ENCODE measurements at places on chromosomes 13 and 19.

DNA sequence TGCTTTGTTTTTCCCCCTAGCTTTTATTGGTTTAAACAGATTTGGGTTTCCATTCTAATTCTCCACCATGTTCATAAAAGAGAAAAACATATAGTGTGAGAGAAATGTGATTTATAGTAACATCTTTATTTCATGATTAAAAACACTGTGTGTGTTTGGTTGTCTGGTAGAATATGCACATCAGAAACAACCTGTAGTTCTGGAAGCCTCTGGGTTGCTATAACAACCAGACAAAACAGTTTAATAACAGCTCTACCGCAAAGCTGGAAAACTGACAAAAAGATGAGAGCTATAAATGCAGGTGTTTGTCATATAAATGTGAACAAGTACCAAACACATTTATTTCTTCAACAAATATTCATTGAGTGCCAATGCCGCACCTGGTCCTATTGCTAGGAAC lies 9.8 kb downstream of the KBTBD6 start:
- DNase-seq: no peak

DNA sequence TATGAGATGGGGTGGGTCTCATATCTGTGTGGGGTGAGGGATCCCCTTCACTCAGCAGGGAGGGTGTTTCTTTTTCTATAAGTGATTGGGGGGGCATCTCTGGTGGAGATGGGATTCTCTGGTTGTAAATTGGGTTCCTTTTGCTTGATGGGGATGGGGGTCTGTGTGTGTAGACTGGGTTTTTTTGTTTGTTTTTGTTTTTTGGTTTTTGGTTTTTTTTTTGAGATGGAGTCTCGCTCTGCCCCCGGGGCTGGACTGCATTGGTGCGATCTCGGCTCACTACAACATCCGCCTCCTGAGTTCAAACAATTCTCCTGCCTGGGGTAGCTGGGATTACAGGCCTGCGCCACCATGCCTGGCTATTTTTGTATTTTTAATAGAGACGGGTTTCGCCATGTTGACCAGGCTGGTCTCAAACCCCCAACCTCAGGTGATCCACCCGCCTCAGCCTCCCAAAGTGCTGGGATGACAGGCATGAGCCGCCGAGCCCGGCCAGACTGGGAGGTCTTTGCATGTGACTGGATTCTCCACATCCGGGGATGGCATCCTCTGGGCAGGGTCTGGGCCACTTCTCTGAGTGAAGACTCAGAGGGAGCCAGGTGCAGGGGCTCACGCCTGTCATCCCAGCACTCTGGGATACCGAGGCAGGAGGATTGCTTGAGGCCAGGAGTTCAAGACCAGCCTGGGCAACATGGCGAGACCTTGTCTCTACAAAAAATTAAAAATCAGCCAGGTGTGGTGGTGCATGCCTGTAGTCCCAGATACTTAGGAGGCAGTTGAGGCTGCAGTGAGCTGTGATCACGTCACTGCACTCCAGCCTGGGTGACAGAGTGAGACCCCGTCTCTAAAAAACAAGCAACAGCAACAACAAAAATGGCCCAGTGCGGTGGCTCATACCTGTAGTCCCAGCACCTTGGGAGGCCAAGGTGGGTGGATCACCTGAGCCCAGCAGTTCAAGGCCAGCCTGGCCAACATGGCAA lies 799 bp downstream of the MYBPC2 start:
- no peak for DNase-seq

DNA sequence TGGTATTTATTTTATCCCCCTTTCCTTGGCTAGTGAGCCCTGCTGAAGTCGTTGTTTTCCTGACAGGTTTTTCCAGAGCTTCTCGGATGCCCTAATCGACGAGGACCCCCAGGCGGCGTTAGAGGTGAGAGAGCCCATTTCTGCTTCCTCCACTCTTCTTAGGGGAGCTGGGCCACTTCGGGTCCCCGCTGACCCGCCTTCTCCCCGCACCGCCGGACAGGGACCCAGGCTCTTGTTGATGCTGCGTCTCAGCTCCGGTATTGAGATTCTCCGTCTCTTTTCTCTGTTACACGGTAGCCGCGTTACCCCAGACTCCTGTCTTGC lies 306 bp downstream of the SUGT1 start:
- DNase-seq: no peak

GRCh38 chr13:23558675-23559536 lies 11.3 kb upstream of the TNFRSF19 start:
- no peak for DNase-seq

GRCh38 chr19:36026091-36026876 lies 6.4 kb downstream of the CLIP3 start:
- no peak for DNase-seq

GRCh38 chr13:70310396-70311119 lies 202.3 kb upstream of the KLHL1 start:
- DNase-seq: no peak

- DNase-seq: no peak
Observed at GRCh38 chr19:46115396-46116106, 8.9 kb downstream of the IGFL3 start.

DNA sequence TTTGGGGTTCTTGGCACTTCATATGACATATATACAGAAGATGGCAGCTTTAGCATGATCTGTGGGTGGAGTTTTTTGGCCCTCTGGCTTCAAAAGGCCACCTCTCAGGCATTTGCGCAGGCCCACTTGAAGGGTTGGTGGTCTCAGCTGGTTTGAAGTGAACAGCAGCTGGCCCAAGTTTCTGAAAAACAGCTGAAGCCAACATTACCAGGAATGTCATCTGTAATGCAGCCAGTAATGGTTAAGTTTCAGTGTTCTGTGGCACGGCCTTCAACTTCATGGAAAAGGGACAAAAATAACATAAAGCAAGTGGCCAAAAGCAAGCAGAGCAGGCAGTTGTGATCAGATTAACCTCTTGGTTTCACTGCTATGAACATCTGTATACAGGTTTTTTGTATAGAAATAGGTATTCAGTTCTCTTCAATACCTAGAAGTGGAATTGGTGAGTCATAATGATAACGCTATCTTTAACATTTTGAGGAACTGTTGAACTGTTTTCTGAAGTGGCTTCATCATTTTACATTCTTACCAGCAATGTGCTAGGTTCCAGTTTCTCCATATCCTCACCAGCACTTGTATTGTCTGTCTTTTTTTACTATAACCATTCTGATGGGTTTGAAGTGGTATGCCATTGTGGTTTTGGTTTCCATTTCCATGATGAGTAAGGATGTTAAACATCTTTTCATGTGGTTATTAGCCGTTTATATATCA lies 245.4 kb downstream of the SHISA2 start:
- DNase-seq: no peak

GRCh38 chr13:50126263-50126992 lies 111.2 kb downstream of the KCNRG start:
- DNase-seq: no peak

DNA sequence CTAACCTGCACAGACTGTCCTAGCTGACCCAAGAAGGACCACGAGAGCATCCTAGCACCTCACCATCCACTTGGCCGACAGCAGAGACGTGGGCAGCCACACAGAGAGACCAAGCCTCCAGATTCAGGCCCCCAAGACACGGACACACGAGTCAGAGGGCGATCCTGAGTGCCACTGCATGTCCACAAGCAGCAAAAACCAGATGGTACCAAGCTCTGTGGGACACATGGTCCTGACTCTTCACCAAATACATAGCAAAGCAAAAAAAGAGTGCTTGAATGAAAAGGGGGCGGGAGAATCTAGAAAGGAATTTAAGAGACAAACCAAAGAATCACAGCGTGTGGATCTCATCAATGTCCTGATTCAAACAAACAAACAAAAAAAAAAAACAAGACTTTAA lies 45.2 kb downstream of the MLLT1 start:
- no peak for DNase-seq

DNA sequence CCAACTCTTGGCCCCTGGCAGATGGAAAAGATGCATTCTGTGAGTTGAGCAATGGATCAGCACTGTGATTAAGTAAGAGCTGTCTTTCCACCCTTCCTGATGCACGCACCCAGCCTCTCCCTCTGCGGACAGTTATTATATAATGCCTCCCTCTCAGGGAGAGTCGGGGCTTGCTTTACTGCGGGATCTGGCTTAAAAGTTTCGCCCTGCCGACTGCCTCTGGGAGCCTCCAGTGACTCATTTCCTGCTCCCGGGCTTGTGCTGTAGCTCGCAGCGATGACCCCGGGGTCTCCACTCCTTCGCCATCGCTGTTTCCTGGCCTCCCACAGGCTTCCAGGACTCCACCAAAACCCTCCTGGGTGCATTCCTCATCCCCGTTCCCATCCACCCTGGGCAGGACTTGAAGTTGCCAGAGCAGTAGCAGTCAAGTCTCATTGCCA lies 107.4 kb upstream of the SLC7A1 start:
- DNase-seq: no peak

DNA sequence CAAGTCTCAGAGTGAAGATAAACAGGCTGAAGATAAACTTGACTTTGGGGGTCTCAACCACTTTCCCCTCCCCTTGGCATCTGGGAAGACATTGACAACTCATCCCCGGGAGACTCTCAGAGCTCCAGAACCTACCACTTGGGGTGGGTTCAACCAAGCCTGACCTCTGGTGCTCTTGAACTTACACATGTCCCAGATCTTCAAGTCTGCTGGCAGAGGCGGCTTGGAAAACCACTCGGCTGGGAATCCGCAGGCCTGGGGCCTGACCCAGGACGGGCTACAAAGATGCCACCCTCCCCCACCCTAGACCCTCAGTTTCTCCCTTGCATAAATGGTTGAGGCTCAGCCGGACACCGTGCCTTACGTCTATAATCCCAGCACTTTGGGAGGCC lies 512 bp downstream of the LRRC8E start:
- DNase-seq: no peak

DNA sequence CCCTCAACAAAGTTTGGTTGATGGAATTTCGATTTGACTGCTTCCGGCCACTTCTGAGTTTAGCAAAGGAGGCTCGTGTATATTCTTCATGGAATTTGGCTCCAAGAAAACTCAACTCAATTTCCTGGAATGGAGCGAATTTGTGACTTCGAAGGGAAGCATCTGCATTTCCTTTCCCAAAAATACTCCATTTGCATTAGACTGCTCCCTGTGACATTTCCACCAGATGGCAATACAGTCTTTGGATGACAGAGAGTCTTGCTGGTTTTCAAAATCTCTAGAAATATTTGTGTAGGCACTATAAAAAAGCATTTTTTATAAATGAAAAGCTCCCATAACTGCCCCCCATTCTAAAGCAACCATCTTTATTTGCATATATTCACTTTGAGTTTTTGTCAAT lies 4.1 kb downstream of the C1QTNF9 start:
- DNase-seq: no peak

DNA sequence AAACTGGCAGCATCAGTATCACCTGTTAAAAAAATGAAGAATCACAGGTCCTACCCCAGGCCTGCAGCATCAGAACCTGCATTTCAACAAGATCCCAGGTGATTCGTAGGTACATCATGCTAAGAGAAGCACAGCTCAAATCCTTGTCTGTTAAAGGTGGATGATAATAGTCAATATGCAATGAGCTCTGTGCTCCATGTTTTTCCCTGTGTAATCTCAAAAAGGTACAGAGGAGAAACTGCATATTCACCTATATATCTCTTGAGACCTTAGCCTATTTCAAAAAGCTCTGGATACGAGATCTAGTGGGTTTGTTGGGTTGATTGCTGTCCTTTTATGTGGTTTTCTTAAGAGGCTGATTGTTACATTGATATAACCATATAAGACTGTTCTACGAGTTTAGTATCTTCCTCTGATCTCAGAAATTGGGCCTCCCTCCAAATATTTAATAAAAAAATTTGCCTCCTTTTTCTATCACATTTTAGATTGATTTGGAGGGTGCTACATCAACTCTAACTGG lies 148.9 kb downstream of the DCT start:
- no peak for DNase-seq

- no peak for DNase-seq
Observed at GRCh38 chr13:113814435-113814821, 49.4 kb downstream of the GAS6 start.

DNA sequence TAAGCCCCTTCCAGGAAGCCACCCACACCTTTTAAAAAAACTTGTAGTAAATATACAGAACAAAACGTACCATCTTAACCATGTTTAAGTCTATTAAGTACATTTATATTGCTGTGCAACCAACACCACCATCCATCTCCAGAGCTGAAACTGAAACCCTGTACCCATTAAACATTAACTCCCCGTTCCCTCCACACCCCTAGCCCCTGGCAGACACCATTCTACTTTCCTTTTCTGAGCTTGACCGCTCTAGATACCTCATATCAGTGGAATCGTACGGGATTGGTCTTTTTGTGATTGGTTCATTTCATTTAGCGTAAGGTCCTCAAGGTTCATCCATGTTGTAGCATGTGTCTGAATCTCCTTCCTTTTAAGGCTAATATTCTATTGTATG lies 13.0 kb upstream of the SPATA13 start:
- no peak for DNase-seq

GRCh38 chr13:106418556-106418955 lies 116.9 kb downstream of the EFNB2 start:
- no peak for DNase-seq

DNA sequence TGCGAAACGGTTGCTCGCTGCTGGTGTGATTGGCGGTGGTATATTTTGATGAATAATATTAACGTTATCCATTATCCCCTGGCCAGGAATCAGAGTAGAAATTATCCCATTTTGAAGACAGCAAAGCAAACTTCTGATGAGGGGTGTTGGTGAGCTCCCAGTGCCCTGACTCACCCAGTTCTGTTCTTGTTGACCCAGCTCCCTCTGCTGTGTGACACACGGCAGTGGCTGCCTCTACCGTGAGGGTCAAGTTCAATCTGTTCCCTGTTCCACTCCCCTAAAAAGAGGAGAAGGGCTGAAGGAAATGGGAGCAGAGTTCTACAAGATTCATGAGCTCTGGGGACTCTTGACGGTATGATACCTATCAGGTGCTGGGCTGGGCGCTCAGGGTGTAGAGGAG lies 2.0 kb downstream of the CAMSAP3 start:
- no peak for DNase-seq

GRCh38 chr13:108955741-108956140 lies 326.3 kb downstream of the MYO16 start:
- DNase-seq: no peak

DNA sequence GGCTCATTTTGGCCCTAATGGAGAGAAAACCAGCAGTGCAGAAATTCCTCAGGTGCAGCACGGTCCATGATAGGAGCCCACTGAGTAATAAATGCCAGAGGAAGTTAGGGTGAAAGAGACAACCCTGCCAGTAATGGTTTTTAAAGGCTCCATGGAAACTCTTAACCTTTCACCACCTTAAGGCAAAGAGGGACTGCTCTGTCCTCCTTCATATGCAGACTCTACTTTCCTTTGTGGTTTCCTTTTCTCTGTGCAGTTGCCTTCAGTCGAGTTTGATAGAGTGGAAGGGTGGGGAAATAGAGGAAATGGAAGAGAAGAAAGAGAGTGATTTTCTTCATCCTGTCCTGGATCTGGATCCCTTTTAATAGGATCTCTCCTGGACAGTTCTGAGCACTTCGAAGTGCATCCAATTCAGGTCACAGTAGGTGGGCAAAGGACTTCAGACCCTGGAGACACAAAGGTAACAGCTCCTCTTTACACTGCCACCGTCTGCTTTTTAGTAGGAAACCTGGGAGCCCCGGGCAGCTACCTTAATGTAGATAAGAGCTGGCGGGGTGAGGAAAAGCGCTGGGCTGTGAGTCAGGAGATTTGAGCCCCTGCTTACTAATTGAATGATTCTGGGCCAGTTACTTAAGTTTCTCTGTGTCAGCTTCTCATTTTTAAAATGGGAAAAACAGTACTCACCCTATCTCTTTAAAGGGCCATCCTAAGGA lies 294.8 kb downstream of the KCNRG start:
- no peak for DNase-seq

GRCh38 chr13:52738719-52739467 lies 727 bp downstream of the CNMD start:
- peak; percentile 31 for DNase-seq
